Stimulated activated CD8-positive, alpha-beta memory T cell treated with anti-CD3 and anti-CD28 coated beads, Interleukin-4, amount 100 ng/mL, for 4 hours (primary cell): ENCODE measurements at places on chromosomes 7 and 10.

GRCh38 chr10:46330894-46331293 lies 44.1 kb downstream of the ANTXRL start:
- no peak for DNase-seq

DNA sequence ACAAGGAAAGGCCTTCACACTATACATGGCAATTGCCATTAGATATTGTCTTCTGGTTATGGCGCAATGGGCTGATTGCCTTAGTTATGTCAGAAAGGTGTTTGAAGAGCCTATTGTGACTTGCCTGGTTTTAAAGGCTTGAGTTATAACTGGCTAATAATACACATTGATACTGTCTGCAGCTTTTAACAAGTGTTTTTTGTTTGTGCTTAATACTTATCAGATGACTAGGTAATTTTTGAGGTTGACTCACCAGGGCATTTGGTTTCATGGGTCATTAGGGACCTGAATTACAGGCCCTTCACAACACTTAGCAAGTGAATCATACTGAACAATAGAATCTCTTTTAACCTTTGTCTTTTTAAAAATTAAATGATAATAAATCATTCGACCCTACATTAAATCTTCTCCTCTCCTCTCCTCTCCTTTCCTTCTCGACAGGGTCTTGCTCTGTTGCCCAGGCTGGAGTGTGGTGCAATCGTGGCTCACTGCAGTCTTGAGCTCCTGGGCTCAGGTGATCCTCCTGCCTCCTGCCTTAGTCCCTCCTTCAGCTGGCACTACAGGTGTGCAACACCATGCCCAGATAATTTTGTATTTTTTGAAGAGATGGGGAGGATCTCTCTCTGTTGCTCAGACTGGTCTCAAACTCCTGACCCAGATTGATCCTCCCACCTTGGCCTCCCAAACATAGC lies 196.3 kb downstream of the JCAD start:
- no peak for DNase-seq

- DNase-seq: no peak
These were observed 96.0 kb downstream of the MTERF1 start for GRCh38 chr7:91784469-91784868.

DNA sequence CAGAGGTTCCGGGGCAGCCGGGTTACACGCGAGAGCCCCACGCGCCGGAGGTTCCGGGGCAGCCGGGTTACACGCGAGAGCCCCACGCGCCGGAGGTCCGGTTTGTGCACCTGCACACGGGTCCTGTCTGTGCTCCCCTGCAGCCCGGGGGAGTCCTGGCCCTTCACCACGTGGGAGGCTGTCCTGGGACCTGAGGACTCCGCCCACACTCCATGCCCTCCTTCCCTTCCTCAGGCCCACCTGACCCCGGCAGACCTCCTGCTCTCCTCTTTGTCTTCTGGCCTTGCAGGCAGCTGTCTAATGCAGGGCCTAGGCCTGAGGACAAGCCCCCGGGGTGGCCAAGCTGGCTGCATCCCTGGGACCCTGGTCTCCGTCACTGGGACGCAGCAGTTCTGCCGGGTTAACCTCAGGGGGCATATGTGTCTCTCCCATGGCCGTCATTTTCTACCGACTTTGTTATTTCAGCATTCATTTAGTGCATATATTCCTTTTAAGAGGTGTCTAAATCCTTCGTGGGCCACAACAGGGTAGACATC lies 374.6 kb downstream of the DNAJB6 start:
- no peak for DNase-seq

GRCh38 chr10:44956717-44957706 lies 2.6 kb upstream of the RASSF4 start:
- no peak for DNase-seq

DNA sequence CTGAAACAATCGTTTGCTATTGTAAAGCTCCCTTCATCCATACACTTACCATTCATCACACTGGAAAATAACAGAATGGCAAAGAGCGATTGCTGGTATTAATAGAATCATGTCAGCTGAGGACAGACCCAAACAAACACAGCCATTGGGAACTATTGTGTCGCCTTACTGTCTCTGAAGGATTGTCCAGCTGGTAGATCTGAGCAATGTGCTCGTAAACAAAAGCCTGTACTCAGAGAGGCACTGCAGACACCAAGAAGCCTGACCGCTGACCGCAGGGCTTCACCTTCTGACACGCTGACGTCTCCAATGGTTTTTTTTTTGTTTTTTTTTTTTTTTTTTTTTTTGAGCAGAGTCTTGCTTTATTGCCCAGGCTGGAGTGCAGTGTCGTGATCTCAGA lies 151.0 kb upstream of the FRMD4A start:
- no peak for DNase-seq

DNA sequence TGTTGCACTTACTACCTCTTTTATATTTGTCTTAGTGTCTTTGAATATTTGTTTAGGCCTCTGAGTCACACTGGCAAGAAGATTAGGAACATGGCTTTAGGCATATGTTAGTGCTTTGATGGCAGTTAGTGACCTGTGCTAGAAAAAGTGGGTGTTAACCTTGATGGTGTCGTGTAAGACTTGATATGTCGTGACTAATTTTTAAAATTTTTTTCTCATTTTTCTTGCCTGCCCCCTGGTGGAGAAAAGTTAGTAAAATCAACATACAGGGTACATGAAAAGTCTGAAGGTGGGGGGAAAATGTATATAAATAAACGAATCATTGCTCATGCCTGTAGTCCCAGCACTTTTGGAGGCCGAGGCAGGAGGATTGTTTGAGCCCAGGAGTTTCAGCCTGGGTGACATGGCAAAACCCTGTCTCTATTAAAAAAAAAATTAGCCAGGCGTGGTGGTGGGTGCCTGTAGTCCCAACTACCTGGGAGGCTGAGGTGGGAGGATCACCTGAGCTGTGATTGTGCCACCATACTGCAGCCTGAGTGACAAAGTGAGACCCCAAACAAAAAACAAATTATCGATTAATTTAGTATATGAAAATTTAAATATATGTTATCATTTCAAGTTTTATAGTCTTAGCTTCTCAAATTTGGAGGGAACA lies 44.6 kb downstream of the TAX1BP1 start:
- no peak for DNase-seq

DNA sequence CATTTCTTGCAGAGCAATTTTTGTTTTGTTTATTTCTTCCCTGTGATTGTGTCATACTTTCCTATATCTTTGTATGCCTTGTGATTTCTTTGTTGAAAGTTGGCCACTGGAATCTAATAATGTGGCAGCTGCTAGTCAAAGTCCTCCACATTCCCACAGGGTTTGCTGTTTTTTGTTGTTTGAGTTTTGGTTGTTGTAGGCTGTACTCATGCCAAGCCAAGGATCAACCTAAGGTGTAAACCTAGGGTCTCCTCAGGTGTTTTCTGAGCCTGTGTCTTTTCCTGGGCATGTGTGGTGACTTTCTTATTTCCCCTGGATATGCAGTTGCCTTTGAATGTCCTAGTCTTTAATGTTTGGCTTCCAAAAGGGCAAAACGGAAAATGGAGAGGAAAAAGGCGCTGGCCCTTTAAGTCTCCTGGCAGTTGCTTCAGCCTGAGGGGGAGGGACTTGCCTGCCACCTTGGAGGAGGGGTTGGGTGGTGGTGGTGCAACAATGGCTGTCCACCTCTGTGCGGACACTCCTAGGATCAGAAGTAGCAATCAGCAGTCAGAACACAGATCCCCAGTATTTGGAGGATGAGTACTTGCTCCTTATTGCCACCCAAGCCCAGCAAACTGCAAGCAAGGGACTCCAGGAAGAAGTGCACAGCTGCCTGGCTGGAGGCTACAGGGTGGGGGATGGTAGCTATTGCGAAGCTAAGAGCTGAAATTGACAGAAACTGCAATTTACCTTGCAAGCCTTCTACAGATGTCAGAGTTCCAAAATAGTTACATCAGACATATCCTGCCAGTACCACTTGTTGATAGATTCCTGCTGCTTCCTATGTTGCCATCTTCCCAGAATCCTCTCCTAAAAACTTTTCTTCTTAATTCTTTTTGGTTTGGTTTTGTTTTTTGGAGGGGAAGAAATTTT lies 5.6 kb upstream of the ZNF518A start:
- no peak for DNase-seq

- DNase-seq: no peak
These were observed 129.2 kb upstream of the SEC61G start for GRCh38 chr7:54888067-54888733.

- DNase-seq: no peak
These were observed 5.9 kb downstream of the KCNIP2 start for GRCh38 chr10:101837748-101838147.

DNA sequence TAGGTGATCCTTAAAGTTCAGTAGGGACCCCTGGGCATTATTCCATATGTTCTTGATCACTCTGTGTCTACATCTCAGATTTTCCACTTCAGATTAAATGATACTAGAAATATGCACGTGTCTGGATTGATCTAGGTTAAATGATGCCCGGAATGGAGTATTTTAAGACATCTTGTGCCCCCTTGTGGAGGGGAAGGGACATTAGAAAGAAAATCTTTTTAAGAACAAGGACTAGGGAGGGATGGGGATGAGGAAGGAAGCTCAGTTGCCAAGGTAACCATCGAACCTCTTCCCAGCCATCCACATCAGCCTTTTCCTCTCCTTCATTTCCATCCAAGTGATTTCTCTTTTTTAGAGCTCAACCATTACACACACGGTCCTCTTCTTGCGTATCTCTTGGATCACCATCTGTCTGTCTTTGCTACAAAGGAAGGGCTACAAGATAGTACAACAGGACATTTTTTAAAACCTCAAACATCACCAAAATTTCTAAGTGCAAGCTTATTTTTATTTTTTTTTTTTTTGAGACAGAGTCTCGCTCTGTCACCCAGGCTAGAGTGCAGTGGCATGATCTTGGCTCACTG lies 40.5 kb downstream of the PRSS2 start:
- no peak for DNase-seq

DNA sequence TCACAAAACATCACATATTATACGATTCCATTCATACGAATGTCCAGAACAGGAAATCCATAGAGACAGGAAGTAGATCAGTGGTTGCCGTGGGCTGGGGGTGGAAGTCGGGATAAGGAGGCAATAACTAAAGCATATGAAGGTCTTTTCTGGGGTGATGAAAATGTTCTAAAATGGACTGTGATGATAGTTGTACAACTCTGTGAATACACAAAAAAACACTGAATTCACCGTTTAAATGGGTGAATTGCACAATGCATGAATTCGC lies 3.2 kb upstream of the INSIG1 start:
- no peak for DNase-seq

DNA sequence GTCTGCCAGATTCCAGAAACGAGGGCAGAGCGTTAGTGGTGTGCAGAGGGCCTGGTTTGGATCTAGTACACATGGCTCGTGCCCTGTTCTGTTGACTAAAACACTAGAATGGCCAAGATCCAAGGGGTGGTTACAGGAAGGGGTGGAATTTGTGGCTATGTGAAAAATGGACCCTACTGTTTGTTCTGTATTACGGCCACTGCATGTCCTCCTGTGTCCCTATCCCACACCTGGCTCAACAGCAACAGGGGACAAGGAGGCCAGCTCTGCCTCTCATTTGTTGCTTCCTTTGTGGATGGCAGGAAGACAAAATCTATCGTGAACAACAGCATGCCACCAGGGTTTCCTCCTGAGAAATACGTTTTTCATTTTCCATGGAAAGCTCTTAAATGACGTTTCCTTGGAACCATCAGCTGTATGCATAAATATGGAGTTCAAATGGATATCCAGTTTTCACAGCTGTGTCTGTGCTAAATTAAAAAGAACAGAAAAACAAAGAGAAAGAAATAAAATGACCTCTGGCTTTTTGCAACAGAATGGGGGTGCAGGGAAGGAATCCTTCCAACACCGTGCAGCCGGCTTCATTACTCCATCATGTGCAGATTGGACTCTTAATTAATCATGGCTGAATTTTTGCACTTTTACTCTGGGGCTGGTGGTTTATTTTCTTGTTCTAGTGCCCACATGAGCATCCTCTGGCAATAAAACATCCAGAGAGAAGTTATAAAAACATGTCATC lies 318.9 kb downstream of the CXCL12 start:
- DNase-seq: no peak

GRCh38 chr10:69425511-69426298 lies 9.0 kb upstream of the TACR2 start:
- DNase-seq: no peak

DNA sequence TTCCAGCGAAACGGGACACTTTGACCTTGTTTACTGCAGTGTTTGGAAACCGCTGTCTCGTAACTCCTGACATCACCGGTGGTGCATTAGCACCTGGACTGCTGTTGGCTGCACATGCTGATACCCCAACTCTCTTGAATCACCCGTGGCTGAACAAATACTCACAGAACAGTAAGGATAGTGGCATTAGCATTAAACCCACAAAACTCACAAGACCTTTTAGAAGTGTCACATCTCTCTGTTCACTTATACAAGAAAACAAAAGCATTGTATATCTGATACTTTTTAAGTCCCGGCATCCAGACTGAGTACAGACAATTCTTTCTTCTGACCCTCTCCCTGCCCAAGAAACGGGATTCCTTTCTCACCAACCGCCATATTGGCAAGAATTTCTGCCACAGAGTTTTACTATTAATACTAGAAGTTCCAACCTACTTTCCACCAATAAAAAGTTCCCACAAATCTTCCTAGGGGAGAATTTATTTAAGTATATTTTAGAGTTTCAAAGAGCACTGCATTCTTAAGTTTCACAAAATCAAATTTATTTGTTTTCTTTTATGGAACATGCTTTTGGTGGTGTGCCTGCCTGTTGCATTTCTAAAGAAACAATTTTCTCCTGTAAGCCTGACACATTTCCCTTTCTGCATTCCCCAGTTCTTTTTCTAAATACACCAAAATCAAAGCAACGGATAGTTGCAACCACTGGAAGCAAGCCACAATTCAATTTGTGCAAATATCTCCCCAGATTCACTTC lies 208.4 kb upstream of the KLF14 start:
- no peak for DNase-seq

- no peak for DNase-seq
These were observed 23.6 kb downstream of the ST8SIA6 start for GRCh38 chr10:17430647-17431355.

DNA sequence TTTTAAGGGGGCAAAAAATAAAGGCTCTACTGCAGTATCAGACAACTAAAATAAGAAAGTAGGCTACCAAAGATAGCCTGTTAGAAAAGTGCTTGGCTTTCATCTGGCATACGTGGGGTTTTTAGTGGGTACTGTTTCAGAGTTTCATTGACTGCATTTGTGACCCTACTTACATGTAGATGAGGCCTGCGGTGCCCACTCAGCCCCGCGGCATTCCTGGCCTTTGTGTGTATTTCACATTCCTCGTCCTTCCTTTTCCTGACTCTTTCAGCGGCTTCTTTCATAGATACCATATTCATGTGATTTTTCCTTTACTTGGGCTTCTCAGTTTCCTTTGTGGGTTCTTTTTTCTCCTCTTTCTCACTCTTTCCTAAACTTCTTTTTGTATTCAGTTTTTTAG lies 50.7 kb downstream of the UBE3C start:
- no peak for DNase-seq

- DNase-seq: no peak
These were observed 72.9 kb upstream of the PRLHR start for GRCh38 chr10:118668228-118668952.
